Stimulated activated CD4-positive, alpha-beta T cell treated with anti-CD3 and anti-CD28 coated beads, Interleukin-4, amount 100 ng/mL, for 1 hour (primary cell): ENCODE measurements at places on chromosomes 7 and 10.

DNA sequence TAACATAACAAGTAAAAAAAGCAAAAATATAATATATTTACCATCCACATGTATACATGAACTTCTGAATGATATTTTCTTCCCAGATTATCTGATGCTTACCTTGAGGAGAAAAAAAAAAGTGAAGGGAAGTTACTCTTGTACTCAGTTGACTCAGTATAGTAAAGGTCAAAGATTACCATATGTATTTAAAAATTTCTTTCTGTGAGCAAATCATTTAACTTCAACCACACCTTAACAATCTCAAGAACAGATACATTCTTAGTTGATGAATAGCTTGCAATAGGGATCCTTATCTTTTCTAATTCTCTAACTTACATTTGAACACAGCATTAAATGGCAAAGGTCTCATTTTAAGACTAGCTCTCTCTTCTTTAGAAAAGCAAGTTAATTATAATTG, 29.8 kb downstream of the PRR15 start:
- DNase-seq = no peak

DNA sequence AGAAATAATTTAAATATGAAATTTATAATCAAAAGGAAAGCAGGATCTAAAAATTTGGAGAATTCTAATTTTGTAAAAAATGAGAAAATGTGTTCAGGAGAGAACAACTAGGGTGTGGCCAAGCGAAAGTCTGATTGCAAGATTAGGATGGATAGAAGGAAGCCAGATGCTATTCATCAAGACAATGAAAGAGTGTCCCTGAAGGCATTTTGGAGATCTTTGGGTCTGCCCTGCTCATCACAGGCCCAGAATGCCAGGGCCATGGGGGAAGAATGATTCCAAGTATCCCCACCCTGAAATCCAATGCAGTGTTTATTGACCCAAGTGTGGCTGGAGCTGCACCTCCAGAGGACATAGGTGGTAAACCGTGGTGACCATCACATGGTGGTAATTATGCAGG, 724.0 kb upstream of the FZD8 start:
- no peak for DNase-seq

- DNase-seq = no peak
Measured at GRCh38 chr10:128863411-128863810, 603.6 kb upstream of the MGMT start.

DNA sequence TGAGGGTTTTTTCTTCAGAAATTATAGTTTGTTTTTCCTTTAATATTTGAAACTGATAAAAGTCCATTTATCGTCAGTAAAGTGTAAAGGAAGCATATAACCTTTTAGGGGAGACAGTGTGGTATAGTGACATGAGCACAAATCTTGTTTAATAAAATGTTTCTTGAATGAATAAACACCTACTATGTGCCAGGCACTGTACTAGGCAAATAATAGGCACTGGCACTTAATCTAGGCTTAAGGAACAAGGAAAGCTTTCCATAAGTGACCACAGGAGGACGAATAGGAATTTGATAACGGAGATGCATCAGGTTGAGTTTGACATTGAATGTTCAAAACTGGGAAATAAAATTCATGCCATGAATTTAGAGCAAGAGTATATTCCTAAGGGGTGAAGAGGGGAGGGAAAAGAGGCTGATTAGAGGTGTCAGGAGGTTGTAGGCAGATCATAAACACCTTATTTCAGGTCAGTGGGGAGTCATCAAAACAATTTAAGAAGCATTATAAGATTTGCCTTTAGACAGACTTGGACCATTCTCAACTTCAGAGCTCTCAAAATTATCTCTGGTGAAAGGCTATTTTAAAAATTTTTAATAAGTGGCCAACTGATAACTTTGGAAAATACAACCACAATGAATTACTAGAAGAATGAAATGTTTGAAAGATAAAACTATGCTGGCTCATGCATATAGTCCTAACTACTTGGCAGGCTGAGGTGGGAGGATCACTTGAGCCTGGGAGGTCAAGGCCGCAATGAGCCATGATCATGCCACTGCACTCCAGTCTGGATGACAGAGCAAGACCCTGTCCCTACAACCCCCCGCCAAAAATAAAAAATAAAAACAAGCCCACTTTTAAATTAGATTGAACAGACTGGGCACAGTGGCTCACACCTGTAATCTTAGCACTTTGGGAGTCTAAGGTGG, 22.4 kb downstream of the RALA start:
- DNase-seq = no peak

DNA sequence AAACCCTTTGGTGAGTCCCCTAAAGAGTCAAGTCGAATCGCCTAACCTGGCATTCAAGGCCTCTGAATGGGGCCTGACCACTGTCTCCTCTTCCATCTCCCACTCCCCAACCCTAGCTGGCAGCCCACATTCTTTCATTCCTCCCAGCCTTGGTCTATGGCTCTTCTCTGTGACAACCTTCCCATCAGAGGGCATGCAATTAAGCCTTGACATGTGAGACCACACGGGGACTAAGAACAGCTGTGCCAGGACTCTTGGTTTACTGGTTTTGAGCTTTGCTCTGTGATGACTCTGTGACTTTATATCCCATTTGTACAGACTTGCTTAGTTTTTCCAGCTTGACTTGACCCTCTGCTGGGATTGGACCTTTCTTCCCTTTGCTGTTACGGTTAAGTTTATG, 116.6 kb downstream of the BUB3 start:
- no peak for DNase-seq

- no peak for DNase-seq
Measured at GRCh38 chr7:1912593-1913465, 242.8 kb downstream of the ELFN1 start.

- DNase-seq = no peak
Measured at GRCh38 chr10:94016727-94017714, 23.3 kb downstream of the PLCE1 start.
